ENCODE measurements at places on chromosomes 7 and 10.

GRCh38 chr10:15843695-15844094 lies 16.6 kb downstream of the MINDY3 start:
- DNase-seq: no peak

- DNase-seq: no peak
These were observed 46.0 kb downstream of the ATAD1 start for GRCh38 chr10:87771871-87772500.

DNA sequence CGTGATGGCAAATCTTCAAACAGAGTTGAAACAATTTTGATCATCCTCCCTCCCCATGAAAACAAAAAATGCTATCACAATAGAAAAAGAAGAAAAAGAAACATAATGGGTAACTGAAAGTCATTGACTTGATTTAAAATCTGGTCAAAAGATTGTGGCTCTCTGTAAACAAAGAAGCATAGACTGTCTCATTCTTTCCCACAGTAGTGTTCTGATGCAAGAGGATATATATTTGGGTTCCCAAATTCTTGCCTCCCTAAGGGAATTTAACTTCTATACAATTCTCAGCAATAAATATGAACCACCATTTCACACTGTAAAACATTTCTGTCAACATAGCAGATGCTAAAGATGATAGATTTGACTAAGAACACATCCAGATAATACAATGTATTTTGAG lies 32.8 kb upstream of the MEOX2 start:
- DNase-seq: no peak

GRCh38 chr10:133391249-133391635 lies 2.7 kb upstream of the MTG1 start:
- DNase-seq: no peak

DNA sequence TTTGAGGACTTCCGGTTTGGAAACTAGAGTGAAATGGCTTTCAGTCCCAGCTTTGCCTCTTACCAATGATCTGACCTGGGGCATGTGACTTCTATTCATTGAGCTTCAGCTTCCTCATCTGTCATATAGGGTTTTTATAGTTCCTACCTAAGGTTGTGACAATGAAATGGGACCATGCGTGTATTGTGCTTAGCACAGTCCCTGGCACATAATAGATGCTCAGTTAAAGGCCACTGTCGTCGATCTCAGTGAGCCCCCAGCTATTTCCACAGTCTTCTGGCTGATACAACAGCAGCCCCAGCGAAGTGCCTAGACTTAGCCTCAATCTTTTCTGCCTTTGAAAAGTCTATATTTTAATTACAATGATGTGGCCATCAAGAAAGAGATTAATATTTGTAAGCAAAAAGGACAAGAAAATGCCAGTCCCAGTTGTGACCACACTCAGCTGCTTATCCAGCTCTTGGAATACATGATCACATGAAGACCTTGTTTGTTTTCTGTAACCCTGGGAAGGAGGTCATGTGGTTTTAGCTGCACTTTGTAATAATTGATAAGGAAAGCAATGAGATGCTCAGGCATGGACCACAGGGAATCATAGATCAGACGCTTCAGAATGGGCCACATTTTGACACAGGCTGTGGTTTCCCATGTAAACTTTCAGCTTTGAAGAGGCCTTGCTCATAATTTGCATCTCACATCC lies 44.6 kb downstream of the VWA2 start:
- DNase-seq: no peak

DNA sequence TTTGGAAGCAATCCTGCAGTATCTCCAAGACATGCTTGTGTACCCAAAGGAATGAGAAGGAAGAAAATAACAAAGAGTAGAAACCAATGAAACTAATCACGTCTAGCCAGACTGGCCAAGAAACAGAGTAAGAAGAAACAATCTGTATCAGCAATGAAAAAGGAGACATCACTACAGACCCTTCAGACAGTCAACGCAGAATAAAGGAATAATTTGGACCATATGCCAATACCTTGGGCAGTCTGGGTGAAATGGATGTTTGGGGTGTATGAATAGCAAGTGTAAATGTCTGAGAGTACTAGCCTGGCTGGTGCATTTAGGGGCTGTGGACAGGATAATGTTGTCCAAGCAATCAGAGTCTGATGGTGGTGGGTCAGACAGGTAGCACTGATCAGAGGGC lies 61.1 kb downstream of the SLC29A4 start:
- DNase-seq: no peak

DNA sequence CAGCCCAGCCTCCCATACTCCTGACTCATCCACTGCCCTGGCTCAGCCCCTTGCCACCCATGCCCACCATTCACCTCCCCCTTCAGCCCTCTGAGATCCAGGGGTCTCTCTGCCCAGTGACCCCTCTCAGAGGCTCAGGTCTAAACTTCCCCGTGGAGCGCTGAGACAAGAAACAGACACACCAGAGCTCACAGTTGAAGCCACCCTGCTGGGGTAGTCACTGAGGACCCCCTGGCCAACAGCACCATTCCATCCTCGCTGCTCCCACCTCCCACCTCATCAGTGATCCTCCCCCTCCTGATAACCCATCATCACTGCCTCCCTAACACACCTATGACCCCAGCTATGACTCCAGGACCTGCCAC lies 100.7 kb downstream of the GRID1 start:
- DNase-seq: no peak

- no peak for DNase-seq
These were observed 32.6 kb downstream of the PIP4K2A start for GRCh38 chr10:22681783-22682183.

DNA sequence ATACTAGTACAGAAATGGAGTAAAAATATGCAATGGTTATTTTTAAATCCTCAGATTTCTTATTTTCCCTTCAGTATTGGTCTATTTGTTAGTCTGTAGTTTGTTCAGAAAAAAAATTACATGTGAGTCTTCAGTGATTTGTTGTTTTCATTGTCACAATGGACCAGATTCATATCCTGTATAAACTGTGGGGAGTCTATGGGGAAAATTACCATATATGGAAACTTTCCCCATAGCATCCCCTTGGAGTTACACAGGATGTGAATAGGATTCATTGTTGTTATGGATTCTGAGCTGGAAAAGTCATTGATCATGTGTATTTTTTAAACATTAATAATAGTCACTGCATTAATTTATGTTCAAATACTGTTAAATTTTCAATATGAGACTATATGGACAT lies 72.6 kb downstream of the ST7 start:
- DNase-seq: no peak

- DNase-seq: no peak
These were observed 504.1 kb downstream of the SDK1 start for GRCh38 chr7:3805151-3805550.

DNA sequence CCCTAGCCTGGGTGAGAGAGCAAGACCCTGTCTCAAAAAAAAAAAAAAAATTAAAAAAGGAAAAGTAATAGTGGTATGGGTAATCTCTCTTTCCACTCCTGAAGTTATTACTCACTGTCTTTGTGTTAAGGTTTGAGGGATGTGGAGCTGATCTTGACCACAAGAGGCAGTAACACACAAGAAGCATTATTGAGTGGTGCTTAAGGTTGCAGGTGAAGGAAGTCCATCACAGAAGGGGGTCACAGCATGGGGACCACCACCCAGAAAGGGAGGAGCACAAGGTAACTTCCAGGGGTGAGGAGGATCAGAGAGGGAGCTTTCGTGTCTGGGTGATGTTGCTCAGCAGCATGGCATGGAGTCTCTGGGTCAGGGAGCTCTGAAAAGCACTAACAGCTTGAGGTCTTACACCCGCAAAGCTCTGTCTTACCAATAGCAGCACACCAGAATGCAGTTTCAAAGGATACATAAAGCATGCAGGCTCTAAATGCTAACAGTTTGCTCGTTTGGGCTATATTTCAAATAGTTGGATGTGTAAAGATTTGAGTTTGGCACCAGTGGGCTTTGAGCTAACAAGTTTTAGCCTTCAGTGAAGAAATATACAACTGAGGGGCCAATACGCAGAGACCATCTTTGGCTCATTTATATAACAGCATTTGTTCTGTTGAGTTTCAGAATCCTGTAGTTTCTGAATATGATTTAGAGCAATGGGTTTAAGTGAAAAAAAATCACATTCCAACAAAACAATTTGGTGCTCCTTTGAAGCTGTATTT lies 100.4 kb upstream of the DNAJC1 start:
- no peak for DNase-seq

DNA sequence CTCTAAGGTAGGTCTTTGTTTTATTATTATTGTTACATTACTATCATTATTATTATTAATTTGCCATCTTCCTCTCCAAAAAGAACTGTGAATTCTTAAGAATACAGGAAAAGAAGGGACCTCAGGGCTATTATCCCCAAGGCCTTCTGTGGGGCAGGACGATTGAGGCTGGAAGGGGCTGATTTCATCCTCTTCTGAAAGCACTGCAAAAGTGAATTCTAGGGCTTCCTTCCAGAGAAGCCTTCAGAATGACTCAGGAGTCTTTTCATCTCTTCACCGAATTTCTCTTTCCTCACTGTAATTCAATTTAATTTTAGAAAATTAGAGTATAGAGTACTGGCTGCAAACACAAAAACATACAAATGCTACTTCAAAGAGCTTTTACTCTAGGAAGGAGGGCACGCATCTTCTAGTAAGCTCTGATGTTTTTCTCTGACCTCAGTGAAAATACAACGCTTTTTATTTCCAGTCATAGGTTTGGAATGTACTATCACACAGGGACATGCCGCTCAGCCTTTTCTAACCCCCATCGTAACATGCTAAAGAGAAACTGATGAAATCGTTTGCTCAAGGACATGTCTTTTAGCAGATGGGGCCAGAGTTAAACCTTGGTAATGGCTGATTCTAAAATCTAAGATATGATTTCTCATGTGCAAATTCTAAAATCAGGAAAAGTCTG lies 280.2 kb upstream of the PITRM1 start:
- DNase-seq: peak; percentile 9

GRCh38 chr10:110444004-110444337 lies 53.7 kb upstream of the DUSP5 start:
- no peak for DNase-seq

GRCh38 chr10:113019692-113020474 lies 69.8 kb downstream of the TCF7L2 start:
- no peak for DNase-seq

- DNase-seq: no peak
These were observed 61.6 kb upstream of the BTRC start for GRCh38 chr10:101292194-101293006.

GRCh38 chr7:87561102-87561501 lies 39.6 kb downstream of the ABCB1 start:
- no peak for DNase-seq

DNA sequence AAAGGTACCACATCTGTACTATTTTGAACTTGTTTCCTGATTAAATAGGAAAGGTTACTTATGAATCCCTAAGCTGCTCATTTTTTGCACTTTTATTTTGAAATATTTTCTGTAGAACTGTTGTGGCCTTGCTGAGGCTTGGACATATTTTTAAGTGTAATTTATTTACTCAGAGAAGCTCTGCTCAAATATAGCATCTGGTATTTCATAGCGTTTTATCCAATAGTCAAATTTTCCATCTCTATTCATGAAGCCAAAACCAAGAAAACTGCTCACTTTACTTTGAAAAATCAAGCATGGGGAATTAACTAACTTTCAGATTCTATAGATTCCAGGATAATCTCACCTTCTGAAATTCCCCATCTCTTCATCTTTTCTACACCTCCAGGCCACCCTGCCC lies 6.6 kb upstream of the FAM3C start:
- no peak for DNase-seq

DNA sequence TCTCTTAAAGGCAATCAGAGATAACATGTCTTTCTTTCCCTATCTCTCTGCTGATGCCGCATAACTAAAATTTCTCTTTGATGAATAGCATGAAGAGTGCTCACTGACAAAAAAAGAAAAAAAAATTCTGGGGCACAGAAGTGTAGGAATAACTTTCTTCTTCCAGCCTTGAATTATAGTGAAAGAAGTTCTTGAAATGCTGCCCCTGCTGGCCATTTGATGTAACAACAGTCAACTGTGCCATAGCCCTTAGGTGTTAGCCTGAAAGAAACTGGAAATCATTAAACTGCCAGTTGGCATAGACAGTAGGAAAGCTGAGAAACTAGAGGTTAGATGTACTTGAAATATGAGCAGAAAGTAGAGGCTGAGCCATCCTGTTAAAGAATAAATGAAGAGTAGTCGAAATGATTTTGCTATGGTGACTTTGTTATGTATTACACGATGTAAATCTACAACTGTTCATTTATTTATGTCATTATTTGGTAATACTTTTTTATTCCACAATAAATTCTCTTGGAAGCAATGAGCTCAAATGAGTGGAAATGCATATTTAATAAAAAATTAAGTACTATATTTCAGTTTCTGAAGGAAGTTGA lies 48.3 kb upstream of the FAM171A1 start:
- peak; percentile 55 for DNase-seq
